ENCODE measurements at places on chromosomes 11 and 22. TPM values are rescaled to one million over a fixed set of nuclear protein-coding genes. Genes with fewer than 3 reads are reported as not detected.

The APOA5 gene
- polyA plus RNA-seq = not detected

The SCN4B gene
- 0.92 TPM for polyA plus RNA-seq

The SEC14L2 gene
- polyA plus RNA-seq = 2.7 TPM

The NXPE2 gene
- polyA plus RNA-seq = 0.20 TPM

The CST6 gene
- polyA plus RNA-seq = not detected

The SYT8 gene
- not detected for polyA plus RNA-seq

The RELT gene
- polyA plus RNA-seq = 13.0 TPM

The LMF2 gene
- polyA plus RNA-seq = 76.5 TPM

The KIAA0930 gene
- polyA plus RNA-seq = 129 TPM

The OR52W1 gene
- not detected for polyA plus RNA-seq

The APOL1 gene
- not detected for polyA plus RNA-seq

The OR52B2 gene
- polyA plus RNA-seq = not detected

The FOLR1 gene
- polyA plus RNA-seq = not detected

The OR6T1 gene
- polyA plus RNA-seq = not detected

The TP53I11 gene
- 31.4 TPM for polyA plus RNA-seq

The RTN4RL2 gene
- 0.66 TPM for polyA plus RNA-seq

The ZNF280A gene
- not detected for polyA plus RNA-seq

The KRTAP5-9 gene
- polyA plus RNA-seq = not detected

The TMEM86A gene
- polyA plus RNA-seq = 3.3 TPM

The CDC42BPG gene
- 0.26 TPM for polyA plus RNA-seq

The CHRNA10 gene
- polyA plus RNA-seq = 1.8 TPM

The CAVIN3 gene
- polyA plus RNA-seq = not detected

The MAPK12 gene
- 36.7 TPM for polyA plus RNA-seq

The THRSP gene
- polyA plus RNA-seq = not detected

The FBLN1 gene
- 3.4 TPM for polyA plus RNA-seq

The KCNE3 gene
- polyA plus RNA-seq = not detected

The OR52H1 gene
- not detected for polyA plus RNA-seq

The IFTAP gene
- 71.9 TPM for polyA plus RNA-seq

The CBLIF gene
- not detected for polyA plus RNA-seq

The SMIM35 gene
- 0.12 TPM for polyA plus RNA-seq

The UVRAG gene
- polyA plus RNA-seq = 33.3 TPM

The SLC37A4 gene
- 23.5 TPM for polyA plus RNA-seq

The PATE3 gene
- not detected for polyA plus RNA-seq

The SEPTIN3 gene
- polyA plus RNA-seq = 167 TPM

The MMP27 gene
- polyA plus RNA-seq = not detected

The PRG2 gene
- polyA plus RNA-seq = not detected

The TMEM135 gene
- 20.9 TPM for polyA plus RNA-seq

The RAB38 gene
- polyA plus RNA-seq = 0.40 TPM

The GVQW3 gene
- 24.0 TPM for polyA plus RNA-seq

The ARAP1 gene
- polyA plus RNA-seq = 1.8 TPM

The PGA4 gene
- polyA plus RNA-seq = not detected

The CD59 gene
- 253 TPM for polyA plus RNA-seq

The PLAAT2 gene
- polyA plus RNA-seq = not detected

The RASSF7 gene
- polyA plus RNA-seq = 51.5 TPM

Measured in neural cell (in vitro differentiated cells).